ENCODE measurements at places on chromosomes 12 and 14.

DNA sequence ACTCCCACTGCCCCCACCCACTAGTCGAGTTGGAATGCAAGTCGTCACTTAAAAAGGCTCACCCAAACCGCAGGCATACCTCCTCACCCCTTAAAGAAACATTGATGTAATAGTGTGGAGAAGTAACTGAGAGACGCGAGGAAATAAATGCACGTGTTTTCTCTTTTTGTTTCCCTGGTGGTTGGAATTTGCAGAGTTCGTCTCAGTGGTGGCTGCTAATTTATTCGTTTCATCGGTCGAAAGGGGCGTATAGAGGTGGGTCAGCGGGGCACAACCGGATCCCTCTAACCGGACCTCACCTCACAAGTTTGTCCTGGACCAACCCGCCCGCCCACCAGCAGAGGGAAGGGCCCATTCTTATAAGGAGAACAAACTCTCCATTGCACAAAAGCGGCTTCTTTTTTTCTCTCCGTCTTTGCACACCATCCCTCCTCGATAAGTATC is 5.0 kb upstream of the NPAS3 start:
- no peak for DNase-seq

DNA sequence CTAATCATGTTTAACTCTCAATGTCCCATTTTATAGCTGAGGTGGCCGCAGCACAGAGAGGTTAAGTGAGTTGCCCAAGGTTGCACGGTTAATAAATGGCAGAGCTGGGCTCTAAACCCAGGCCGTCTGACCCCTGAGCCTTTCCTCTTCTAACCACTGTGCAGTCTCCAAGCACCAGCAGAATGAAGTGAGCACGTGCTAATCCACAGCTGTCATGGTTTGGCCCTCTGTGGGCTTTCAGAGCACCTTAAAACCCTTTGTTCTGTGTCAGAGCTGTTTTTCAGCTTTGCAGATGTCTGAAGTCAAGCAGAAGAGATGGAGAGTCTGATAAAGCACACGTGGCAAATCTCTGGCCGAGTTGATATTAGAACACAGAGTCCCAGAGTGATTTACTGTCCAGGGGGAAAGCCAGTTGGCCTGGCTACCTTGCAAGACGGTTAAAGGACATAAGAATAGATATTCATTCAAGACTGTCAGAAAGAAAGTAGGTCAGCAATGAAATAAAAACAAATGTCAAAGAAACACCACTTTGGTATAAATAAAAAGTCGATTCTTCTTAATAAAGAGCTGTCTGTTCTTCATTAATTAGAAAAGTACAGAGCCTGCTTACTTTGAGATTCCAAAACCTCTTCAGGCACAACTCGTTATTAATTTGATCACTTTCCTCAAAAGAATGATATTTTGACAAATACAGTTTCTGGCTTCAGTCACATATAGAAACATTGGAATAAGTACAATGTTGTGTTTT is 107.3 kb downstream of the CRADD start:
- DNase-seq, result no peak

DNA sequence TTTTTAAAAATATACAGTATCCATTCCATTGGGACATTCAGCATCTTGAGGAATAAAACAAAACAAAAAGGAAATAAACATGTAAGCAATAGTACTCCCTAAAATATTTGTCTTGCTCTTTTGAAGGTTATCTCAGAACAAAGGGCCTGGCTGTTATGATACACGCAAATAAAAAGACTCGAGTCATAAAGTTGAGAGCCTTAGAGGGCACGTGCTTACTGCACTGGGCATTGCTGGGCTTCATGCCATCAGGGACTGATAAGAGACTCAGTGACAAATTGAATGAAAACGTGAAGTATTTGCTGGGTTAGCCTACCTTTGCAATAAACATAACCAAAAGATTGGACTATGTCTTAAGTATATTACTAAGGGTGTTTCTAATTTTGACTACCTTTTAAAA is 118.9 kb downstream of the SLC35F4 start:
- DNase-seq, result no peak

DNA sequence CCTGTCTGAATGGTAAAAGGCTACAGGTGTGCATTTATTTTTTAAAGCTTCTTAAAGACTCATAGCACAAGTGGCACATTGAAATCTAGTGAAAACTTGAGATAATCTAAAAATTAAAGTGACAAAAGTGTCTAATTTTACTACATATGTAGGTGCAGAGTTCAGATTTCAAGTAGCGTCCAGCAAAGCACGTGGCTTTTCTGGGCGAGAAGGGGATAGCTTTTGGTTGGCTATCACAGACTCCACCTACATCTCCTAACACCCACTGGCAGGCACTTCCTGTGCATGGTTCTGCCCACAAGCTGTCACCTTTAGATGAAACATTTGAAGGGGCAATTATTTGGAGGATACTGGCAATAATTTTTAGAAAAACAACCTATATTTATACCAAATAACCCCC is 1.9 kb upstream of the PITPNM2 start:
- DNase-seq, result no peak

DNA sequence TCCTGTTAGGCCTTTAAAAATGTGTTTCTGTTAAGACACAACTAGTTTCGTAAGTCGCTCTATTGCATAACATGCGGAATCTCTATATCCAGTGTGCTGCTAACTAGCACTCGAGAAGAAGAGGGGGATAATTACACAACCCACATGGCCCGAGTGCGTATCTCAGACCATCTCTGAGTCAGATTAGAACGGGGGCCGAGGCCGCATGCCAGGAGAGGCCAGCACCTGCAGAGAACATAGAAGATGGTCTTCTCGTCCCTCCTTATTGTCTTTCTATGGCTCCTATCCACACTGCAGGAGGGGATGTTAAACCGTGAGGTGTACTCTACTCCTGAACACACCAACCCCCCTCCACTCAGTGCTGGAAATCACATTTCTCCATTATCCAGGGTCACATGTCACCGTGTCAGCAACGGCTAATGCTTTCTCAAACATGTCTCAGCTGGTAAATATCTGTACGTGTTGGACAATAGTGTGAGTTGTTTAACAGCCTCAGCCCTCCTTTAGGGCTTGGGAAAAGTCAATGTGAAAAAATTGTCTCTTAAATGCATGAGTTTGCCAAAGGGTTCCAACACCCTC is 56.3 kb downstream of the CCDC88C start:
- no peak for DNase-seq
